Posterior vena cava (tissue), 2 donors: ENCODE measurements at places on chromosomes 5 and 9. TPM values are rescaled to one million over a fixed set of nuclear protein-coding genes. Genes with fewer than 3 reads are reported as not detected.

The HK3 gene
- 16.9 TPM for total RNA-seq

The ANGPTL2 gene
- total RNA-seq = 45.7 TPM

The MAMDC2 gene
- total RNA-seq = 13.4 TPM

The CAVIN4 gene
- total RNA-seq = 0.51 TPM

The COL23A1 gene
- total RNA-seq = 3.0 TPM

The GLDC gene
- total RNA-seq = 0.32 TPM

The KIF12 gene
- total RNA-seq = not detected

The STK32A gene
- total RNA-seq = 0.95 TPM

The IL4 gene
- not detected for total RNA-seq

The AK6 gene
- total RNA-seq = 36.1 TPM

The SLC6A3 gene
- total RNA-seq = 0.10 TPM

The DNAJB5 gene
- 68.7 TPM for total RNA-seq

The PCDHGA1 gene
- total RNA-seq = 0.93 TPM

The OR1Q1 gene
- not detected for total RNA-seq

The DBH gene
- not detected for total RNA-seq

The SHOC1 gene
- total RNA-seq = not detected

The CCDC187 gene
- total RNA-seq = not detected

The KLHL3 gene
- 11.5 TPM for total RNA-seq

The TRAF1 gene
- total RNA-seq = 14.6 TPM

The SV2C gene
- not detected for total RNA-seq

The ARHGEF37 gene
- total RNA-seq = 11.0 TPM

The IRX2 gene
- total RNA-seq = 0.19 TPM

The LARP1 gene
- 128 TPM for total RNA-seq

The AMBP gene
- total RNA-seq = not detected
